SJSA1 (cell line): ENCODE measurements at places on chromosomes 13 and 19.

GRCh38 chr13:113777311-113778260 lies 18.6 kb downstream of the TMEM255B start:
- DNase-seq = peak; percentile 68

DNA sequence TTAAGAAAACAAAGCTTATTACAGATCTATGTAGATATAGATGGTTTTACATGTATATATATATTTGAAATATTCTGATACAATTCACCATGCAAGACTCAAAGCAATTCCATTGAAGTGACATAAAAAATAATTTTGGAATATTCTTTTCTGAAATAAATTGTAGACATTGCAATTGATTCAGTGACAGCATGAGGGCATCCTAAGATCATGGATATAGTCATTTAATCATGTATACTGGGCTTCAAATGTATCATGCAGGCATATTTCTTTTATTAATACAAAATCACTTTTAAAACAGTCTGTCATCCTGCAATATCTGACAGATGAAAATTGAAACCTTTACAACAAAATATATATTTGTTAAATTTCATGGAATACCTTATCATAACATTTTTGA lies 286.7 kb upstream of the SLITRK6 start:
- DNase-seq = no peak

DNA sequence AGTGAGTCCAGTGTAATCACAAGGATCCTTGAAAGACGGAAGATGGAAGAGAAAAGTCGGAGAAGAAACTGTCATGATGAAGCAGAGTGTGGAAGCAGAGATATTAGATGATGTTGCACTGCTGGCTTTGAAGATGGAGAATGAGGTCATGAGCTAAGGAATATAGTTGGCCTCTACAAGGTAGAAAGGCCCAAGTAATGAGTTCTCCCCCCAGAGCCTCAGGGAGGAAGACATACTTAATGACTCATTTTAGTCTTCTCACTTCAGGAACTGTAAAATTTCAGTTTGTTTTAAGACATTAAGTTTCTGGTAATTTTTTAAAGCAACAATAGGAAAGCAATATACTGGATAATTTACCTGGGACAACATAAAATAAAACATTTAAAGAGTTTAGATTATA lies 1331.5 kb upstream of the PCDH20 start:
- no peak for DNase-seq

GRCh38 chr19:28152195-28152594 lies 1060.8 kb downstream of the UQCRFS1 start:
- no peak for DNase-seq

- DNase-seq = no peak
These were observed 116.9 kb downstream of the CCNA1 start for GRCh38 chr13:36549126-36549702.

- no peak for DNase-seq
These were observed 15.6 kb upstream of the KCNC3 start for GRCh38 chr19:50344661-50345318.

- no peak for DNase-seq
These were observed 373.9 kb downstream of the FOXO1 start for GRCh38 chr13:40292536-40292935.

DNA sequence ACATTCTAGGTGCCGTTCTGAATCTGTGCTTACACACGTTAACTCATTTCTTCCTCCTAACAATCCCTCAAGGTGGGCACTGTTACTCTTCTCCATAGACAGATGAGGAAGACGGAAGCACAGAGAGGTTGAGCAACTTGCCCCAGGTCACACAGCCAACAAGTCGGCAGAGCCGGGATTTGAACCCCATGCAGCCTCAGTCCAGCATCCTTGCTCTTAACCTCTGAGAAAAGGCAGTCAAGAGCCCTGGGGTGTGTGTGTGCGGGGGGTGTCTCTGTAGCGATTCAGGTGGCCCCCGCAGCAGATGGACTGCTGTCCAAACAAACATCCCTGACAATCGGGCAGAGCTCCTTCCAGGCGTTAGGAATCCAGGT lies 6.3 kb downstream of the PTPRS start:
- no peak for DNase-seq

DNA sequence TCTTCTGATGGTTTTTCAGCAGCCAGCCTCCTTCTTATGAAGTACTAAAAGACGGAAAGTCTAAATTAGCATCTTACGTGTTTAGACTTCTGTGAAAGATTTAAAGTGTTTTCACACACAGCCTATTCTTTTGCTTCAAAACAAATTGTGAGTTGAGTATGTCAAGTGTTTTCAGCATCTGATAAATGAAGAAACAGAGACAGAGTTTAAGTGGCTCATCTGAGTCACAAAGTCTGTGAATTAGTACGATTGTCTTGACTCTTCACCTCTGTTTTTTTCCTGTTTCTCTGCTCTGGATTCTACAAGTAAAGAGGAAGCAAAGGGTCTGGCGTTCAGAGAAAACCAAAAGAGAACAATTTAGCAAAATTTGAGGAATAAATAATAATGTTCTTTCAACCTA lies 116.4 kb downstream of the FRY start:
- no peak for DNase-seq

DNA sequence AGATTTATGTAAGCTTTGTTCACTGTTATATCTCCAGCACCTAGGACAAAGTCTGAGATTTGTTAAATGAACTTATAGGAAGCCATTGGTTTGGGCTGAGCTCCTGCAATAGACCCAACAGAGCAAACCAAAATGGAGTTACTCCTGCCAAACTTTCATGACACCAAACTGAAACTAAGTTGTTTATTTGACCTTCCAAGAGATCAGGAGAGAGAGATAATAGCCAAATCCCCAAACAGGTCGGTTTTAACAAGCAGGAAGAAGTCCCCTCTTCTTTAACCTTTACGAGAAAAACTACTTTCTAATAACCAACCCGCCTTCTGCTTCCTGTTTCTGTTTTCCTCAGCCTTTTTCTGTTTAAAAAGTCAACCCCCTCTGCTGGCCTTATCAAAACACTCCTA lies 54.9 kb upstream of the ATP12A start:
- DNase-seq = no peak

DNA sequence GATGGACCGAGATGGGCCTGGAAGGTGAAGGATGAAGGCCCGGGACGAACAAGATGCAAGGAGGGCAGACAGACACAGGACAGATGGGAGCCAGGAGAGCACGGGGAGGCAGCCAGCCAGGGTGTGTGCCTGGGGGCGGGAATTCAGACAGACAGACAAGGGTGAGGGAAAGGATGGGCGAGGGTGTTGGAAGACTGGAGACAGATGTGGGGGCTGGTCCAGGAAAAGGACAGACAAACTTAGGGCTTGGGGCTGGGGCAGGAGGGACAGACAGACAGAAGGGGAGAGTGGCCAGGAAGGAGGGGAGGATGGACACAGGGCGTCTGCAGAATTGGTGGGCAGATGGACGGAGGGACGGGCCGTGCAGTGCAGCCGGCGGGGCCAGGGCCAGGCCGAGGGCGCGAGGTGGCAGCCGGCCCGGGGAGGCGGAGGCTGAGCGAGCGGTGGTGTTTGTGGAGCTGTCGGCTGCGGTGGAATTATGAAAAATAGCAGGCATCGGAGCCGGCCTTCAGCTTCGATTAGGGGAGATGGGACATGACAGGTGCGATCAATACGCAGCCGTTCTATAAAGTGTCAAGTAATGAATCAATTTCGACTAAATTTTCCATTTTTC lies 4.6 kb upstream of the ERFL start:
- DNase-seq = no peak

DNA sequence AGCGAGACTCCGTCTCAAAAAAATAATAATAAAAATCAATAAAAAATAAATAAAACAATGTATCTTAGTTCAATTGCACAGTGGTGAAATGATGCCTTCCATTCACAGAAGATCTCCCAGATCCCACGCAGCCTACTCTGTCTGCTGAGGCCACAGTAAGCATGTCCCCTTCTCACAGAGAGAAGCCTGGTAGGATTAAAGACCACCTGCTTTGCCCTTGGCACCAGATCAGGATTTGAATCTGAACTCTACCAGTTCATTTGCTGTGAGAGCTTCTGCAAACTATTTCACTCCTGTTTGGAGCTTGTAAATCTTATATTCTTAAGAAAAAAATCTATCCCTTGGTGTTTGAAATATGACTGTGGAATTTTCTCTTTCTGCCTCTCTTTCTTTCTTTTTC lies 2.2 kb upstream of the SLC7A1 start:
- no peak for DNase-seq

- DNase-seq = no peak
These were observed 497.2 kb downstream of the DIAPH3 start for GRCh38 chr13:59666504-59666903.

- DNase-seq = peak; percentile 44
These were observed 9.2 kb downstream of the PGPEP1 start for GRCh38 chr19:18349524-18350128.

GRCh38 chr13:51584731-51585672 lies 740 bp downstream of the WDFY2 start:
- peak; percentile 50 for DNase-seq

DNA sequence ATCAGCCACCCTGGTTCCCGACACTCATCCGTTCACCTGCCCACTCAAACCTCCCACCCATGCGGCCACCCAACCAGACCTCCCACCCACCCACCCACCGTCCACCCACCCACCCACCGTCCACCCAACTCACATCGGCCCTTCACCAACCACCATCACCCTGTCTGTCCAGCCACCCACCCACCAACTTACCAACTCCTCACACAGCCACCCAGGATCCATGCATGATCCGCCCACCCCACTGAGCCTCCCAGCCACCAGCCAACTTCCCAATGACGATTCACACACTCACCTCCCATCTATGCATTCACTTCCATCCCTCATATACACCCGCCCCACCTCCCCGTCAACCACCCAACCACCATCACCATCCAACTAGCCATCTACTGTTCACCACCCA lies 4.3 kb downstream of the JOSD2 start:
- DNase-seq = no peak

DNA sequence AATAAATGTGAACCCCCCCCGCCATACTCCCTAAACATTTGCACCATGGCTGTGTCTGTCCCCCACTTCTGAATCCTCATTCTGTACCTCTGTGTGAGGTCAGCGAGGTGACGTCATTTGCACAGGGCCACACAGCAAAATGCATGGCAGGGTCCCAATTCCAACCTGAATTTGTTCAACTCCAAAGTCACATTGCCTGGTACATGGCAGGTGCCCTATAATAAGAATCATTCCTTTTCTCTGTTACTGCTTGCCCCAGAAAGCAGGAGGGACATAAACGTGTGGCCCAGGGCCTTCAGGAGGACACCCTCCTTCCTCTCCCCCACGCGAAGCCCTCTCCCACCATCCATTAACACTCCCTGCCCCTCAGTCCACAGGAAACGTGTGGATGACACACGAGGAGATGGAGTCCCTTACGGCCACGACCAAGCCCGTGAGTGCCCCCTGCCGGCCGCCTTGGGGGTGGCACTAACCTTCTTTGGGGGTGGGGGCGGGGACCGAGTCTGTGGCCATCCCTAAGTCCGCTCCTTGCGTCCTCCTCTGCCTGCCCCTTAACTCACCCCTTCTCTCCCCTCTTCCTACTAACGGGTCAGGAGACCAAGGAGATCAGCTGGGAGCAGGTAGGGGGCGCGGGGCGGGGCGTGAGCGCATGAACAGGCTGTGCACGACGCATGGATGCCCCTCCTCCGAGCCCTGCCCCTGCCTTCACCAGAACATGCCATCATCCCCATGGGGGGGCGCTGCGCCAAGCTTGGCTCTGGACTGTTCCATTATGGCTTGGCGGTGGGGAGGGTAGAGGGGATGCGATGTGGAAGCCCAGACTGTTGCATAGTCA lies 9.4 kb downstream of the HRC start:
- DNase-seq = peak; percentile 66

DNA sequence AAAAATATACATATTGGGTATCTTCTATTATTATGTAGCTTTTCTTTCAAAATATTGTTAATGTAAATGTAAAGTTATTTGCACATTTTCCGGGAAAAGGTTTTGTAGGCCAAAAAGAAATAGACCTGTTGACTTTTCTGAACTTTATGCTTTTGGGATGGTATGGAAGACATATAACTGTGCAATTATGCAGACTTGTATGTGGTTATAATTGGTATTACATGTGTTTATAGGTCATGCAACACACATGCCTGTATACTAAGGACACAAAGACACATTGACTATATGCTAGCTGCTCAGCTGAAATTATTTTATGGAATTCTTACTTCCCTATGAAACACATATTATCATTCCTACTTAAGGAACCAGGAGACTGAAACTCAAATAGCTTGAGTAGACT lies 2.3 kb upstream of the NBEA start:
- no peak for DNase-seq

DNA sequence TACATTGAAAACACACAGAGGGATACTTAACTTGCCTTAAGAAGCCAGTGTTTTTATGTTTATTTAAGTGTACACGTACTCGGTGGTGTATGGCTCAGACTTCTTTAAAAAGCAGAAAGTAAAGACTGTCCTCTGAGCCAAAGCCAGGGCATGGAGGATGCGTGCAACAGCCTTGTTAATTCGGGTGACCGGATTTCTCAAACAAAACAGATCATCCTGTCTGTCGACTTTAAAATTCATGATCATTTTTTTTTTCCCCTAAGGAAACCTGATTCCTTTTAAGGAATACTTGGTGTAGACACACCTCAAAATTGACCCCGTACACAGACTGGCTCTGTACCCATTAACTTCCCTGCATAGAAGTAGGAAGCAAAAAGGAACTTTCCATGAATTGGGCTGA lies 124.7 kb upstream of the RNF113B start:
- peak; percentile 52 for DNase-seq

- no peak for DNase-seq
These were observed 33.9 kb upstream of the ATP11A start for GRCh38 chr13:112655913-112656312.

- DNase-seq = no peak
These were observed 5.0 kb upstream of the GZMM start for GRCh38 chr19:538641-539428.

DNA sequence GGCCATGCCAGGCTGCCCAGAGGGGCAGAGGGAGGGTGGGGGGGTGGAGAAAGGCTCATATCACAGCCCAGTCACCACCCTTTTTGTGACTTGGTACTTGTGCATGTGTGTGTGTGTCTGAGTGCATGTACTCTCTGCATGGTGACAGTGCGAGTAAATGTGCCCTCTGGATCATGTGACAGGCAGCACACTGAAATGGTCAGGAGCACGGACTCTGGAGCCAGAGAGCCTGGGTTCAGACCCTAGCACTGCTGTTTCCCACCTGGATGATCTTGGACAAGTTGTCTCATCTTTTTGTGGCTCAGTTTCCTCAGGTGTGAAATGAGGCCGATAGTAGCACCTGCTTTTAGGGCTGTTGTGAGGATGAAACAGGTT lies 2.0 kb downstream of the CIC start:
- DNase-seq = no peak

DNA sequence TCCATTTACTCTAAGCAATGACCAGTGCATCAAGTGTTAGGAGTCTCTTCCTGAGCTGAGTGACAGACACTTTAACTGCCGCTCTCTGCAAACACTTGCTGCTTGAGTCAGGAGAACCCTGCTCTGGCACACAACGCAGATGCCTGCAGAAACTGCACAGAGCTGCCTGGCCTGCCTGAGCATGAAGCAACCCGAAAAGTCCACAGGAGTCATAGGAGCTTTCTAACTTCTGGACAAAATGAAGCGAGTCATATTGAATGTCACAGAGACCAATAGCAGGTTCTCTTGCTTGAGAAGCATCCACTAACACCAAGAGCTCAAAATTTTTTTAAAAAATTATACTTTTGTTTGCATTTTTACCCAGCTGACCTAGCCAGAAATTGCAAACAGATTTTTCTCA lies 232.4 kb downstream of the LHFPL6 start:
- DNase-seq = no peak
